ENCODE measurements at places on chromosomes 2 and 18.

GRCh38 chr2:190136825-190137224, 74.3 kb upstream of the MSTN start:
- no peak for DNase-seq

DNA sequence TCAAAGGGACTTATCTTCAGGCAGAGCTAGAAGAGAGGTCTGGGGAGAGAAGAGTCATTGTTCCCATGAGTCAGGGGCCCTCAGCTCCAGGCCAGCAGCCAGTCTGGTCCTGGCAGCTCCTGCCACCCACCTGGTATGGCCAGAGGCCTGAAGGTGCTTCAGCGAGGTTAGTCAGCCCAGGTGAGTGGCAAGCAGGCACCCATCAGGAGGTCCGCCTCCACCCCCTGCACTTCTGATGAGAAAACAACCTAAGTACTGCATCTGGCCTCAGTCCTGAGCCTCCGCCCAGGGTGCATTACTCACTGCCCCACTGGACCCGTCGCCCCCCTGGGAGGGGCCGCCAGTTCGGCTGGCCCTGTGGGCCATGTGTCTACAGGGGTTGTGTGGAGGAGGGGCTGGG, 130.2 kb downstream of the INHBB start:
- DNase-seq, result no peak

DNA sequence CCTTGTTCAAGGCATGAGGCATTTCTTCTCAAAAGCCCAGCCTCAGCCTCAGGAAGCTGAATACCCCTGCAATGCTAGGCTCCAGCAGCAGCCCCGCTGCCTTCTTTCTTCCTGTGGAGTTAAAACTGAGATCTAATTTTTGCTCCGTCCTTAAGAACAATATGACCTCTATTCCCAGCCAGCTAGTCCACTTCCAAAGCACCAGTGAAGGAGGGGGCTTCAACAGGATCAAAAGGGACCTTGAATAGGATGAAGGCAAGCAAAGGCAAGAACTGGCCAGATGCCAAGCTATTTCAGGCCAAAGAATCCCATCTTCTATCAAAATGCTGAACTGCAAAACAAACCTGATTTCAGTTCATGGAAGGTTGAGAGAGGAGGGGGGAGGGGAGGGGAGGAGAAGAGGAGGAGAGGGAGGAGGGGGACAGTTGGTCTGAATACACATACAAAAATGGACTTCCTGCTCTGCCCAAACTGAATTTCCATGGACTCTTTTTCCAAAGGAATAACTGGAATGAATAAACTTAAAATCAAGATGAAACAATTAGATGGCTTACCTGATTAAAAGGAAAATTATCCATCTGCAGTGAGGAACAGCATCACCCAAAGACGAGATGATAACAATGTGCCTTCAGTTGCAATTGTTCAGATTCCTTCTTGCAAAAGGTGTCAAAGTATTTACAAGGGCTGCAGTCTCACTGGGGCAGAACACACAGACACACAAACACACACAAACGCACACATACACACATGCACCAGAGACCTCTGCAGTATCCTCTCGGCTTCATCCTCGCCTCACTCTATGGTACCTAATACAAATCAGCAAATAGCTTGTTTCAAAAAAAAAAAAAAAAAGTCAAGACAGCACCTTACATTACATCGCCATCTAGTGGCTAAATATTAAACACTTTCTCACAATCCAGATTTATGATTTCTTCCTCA, at the start of gene SCN1A:
Gene SCN1A (minus strand): TSS at position 804 of the 939 bp plus-strand sequence. CDS start 54,399 bp downstream, outside the sequence.
- no peak for DNase-seq

- DNase-seq, result no peak
Measured at GRCh38 chr2:172655091-172655837, 80.4 kb upstream of the RAPGEF4 start.

GRCh38 chr2:228819701-228820100, 451.4 kb downstream of the PID1 start:
- DNase-seq, result no peak

- no peak for DNase-seq
Measured at GRCh38 chr2:159640176-159640575, 23.8 kb upstream of the BAZ2B start.

GRCh38 chr2:58770846-58771245, 529.7 kb upstream of the FANCL start:
- DNase-seq, result no peak

DNA sequence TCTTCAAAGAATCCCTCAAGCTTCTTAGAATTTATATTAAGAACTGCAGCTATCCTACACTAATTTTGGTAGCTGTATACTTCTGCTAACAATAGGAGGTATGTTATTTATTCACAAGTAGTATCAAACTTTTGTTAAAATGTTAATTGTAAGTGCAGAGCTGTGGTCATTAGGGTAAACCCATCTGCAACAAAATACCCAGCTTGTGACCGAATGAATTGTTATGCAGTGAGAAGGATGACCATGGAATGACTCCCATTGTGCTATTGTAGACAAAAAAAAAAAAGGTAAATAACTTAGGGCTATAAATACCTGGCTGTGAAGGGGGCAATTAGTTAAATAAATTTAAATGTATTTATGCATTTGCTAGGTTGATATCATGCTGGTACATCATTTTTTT, 186.1 kb downstream of the ADCYAP1 start:
- DNase-seq, result no peak

DNA sequence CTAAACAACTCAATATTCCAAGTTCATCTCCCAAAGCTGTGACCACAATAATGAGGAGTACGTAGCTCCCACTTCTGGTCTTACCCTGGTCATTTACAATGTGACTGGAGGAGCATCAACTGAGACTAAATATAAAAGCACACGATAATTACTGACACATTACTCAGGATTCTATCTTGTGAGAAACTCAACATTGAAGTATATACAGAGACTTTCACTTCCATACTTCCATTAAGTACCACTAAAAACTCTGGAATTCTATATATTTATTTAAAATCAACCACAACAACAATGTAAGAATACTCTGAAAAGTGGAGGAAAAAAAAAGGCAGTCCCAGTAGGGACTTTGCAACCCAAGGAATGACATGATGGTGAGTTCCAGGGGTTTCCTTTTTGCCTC, 61.4 kb downstream of the XDH start:
- DNase-seq, result no peak

GRCh38 chr2:112108178-112108832, 29.9 kb upstream of the FBLN7 start:
- DNase-seq, result no peak

- DNase-seq, result no peak
Measured at GRCh38 chr2:4391013-4391412, 687.6 kb downstream of the DCDC2C start.

DNA sequence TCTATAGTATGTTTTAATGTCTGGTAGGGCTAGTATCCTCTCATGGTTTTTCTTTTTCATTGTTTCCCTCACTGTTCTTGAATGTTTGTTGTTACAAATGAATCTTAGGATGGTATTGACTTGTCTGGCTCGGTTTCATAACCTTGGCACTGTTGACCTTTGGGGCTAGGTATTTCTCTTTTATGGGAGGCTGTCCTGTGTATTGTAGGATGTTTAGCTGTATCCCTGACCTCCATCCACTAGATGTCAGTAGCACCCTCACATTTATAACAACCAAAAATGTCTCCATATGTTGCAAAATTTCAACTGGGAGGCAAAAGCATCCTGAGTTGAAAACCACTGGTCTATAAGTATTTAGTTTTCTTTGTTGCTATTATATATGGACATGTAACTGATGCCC, 7.0 kb upstream of the AOX1 start:
- DNase-seq, result no peak

DNA sequence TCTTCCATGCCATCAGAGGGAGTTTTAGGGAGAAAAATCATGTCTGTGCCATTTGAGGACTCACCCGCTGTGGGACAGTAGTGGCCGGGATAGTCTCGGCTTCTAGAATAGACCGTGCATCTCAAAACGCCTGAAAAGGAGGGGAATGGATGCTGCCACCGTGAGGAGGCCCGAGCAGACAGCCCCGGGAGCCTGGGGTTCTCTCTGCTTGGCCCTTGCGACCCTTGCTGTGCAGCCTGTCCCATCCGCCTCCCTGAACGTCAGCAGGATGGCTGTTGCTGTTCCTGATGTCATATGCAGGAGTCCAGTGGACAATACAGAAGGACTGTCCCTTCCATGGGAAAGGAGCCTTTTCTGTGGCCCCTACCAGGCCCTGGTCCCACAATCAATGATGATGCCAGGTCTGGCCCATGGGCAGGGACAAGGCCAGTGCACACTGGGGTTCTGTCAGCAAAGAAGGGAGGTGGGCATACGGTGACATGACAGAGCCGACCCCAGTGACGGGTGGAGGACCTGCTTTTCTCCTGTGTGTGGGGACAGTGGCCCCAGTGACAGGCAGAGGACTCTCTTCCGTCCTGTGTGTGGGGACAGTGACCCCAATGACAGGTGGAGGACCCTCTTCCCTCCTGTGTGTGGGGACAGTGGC, 58.8 kb downstream of the ACKR3 start:
- DNase-seq, result no peak

- no peak for DNase-seq
Measured at GRCh38 chr2:165162466-165162865, 41.4 kb downstream of the SCN3A start.

DNA sequence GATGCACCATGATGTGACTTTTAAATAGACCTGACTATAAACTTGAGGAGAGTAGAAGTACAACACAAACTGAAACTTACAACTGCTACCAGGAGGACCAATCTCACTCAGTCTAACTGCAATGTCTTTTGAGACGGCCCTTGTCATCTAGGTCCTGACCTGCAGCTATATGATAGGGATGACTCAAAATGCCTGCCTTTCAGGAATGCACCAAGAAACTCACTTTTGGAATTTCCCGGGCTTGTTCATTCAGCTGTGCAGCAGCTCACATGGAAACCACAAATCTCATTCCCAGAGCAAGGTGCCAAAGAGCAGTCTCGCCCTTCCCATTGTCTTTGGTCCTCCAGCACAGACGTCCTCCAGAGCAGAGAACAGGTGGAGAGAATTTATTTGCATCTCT, 113.7 kb downstream of the SPOPL start:
- DNase-seq, result no peak

GRCh38 chr2:137348301-137348700, 583.0 kb downstream of the THSD7B start:
- DNase-seq, result no peak

DNA sequence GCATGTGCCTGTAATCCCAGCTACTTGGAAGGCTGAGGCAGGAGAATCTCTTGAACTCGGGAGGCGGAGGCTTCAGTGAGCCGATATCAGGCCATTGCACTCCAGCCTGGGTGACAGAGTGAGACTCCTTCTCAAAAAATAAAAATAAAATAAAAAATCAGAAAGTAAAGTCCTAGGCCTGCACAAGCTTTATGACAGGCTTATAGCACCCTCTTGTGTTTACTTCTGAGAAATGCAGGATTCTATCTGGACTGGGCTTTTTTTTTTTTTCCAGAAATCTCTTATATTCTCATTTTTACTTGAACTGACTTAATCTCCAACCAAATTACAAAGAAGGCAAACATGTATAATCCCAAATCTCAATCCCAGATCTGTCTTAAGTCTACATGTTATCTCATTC, 26.1 kb upstream of the REG3G start:
- DNase-seq, result no peak

DNA sequence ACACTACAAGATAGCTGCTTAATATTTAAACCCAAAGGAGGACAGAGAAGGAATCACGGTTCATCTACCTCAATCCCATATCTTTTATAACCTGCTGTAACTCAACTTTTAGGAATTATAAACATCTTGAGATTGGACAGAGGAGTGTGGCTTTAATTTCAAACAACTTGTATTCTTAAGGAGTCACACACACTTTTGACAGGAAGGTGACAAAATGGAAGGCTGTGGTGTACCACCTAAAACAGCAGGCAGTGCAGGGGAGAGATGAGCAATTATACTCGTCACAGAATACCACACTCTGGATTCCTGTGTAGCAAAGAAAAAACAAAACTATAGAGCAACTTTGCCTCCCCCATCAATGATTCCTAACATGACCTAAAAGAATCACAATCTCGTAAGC, 194.8 kb downstream of the ZEB2 start:
- peak; percentile 49 for DNase-seq

- no peak for DNase-seq
Measured at GRCh38 chr2:67075056-67075455, 322.1 kb upstream of the ETAA1 start.

- DNase-seq, result no peak
Measured at GRCh38 chr2:235360446-235360845, 133.4 kb upstream of the AGAP1 start.

GRCh38 chr18:70554854-70555445, 266.1 kb downstream of the SOCS6 start:
- no peak for DNase-seq

DNA sequence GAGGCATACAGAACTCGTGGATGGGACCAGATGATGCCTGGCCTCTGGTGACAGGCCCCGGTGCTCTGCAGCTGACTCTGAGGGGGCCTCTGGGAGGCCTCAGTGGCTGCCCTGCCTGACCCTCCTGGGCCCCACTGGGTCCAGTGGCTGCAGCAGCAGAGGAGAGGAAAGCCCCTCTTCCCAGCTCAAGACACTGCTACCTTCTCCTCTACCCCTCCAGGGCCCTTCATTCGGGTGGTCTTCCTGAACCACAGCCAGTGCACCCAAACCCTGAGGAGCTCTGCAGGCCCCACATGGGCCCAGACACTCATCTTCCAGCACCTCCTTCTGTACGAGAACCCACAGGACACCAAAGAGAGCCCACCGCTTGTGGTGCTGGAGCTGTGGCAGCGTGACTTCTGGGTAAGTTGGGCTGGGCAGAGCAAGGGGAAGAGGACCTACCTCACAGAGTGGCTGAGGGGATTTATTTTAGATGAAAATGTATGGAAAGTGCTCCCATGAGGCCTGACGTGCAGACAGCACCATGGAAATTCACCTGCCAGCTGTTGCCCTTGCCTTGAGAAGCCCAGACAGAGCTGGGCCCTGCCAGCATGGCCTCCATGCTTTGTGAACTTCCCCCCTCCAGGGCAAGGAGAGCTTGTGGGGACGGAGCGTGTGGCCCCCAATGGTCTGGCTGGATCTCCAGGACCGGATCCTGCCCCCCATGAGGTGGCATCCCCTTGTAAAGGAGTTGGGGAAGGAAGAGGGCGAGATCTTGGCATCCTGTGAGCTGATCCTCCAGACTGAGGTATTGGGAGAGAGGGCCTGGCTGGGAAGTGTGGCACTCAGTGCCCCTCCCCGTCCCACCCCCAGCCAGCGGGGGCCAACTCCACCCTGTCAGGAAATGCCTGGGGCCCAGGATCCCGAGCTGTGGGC, 46.3 kb downstream of the LMAN2L start:
- no peak for DNase-seq

DNA sequence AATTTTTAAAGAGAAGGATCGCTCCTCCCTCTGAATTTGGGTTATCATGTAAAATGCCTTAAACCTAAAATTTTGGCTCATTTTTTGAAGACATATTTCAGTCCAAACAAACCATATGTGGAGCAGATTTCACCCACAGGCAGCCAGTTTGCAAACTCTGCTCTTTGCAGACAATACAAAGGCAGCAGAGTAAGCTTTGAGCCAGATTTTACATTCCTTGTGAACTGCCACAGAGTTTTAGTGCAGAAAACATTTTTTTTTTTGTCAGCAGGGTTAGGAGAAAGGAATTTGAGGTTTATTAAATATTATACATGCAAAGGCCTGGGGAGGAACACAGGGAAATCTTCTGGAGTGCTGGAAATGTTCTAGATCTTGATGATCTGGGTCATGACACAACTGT, 171.9 kb upstream of the FN1 start:
- no peak for DNase-seq

- no peak for DNase-seq
Measured at GRCh38 chr2:198098918-198099317, 294.5 kb downstream of the PLCL1 start.
